ENCODE measurements at places on chromosomes 2 and 18.
A peak's percentile ranks its signal among the peaks of the same experiment; 100 is the strongest.

GRCh38 chr2:36464006-36464721 is 108.6 kb downstream of the CRIM1 start:
- DNase-seq = no peak

DNA sequence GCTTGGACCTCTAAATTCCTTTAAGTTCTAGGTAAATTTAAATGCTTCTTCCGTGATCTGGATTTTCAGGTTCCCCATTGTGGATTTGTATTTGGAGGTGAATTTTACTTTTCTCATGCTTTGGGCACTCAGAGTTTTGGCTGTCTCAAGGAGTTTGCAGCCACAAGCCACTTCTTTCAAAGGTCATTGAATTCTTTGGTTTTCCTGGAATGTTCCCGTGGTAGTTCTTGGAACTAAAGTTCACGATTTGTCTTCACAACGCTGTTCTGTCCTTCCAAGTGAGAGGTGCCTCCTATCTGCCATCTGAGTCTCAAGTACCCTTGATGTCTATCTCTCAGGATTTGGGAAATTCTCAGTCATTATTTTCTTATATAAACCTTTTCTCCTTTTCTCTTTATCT is 1438.7 kb upstream of the ZEB2 start:
- no peak for DNase-seq

DNA sequence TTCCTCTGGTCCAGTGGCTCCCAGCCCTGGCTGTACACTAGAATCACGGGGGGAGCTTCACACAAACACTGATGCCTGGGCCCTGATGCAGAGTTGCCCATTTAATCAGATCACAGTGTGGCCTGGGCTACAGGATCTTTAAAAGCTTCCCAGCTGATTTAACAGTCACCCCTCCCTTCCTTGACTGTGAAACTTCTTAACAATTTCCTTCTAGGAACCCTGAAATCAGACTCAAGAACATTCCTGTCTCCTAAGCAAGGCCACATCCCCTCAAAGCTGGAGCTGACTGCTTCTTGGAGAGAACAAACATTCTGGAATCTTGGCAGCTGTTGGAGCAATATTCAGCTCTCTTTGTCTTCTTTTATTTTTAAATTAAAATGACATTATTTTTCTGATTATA is 88.7 kb downstream of the ADD2 start:
- no peak for DNase-seq

DNA sequence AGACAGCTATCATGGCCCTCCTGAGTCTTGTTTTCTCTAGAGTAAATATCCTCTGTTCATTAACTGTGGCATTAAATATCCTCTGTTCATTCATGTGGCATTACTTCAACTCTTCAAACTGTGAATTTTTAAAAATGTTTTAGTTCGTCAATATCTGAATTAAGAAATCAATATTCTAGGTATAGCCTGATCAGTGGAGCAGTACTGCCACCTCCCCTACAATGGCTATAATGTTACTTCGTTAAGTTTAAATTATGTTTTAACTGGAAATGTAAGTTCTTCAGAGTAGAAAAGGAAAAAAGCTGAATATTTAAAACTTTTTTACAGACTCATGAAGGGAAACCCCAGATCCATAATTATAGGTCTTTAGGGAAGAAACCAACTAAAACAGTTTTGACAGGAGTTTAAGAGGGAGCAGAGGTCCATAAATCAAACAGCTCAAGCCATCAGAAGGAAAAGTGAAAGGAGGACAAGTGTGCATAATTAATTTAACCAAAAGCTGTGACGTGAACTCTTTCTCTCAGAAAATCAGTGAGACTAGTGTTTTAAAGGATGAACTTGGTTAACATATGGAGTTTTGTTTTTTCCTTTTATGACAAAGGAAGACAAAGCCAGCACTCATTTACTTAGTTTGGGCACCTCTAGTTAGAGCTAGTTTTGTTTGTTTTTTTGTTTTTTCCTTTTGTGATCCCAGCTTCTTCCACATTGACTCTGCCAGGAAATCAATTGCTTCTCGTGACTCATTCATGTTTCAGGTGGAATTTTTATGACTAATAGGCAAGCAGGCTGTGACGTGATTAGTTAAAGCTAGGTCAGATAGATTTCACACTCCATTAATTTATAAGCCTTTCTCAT is 44.9 kb downstream of the RBBP8 start:
- no peak for DNase-seq

- DNase-seq = no peak
Measured at GRCh38 chr2:96913398-96914202, 43.7 kb upstream of the SEMA4C start.

- no peak for DNase-seq
Measured at GRCh38 chr2:71934595-71935261, 212.9 kb downstream of the CYP26B1 start.

GRCh38 chr2:172282944-172283343 is 144.4 kb upstream of the ITGA6 start:
- DNase-seq = no peak

DNA sequence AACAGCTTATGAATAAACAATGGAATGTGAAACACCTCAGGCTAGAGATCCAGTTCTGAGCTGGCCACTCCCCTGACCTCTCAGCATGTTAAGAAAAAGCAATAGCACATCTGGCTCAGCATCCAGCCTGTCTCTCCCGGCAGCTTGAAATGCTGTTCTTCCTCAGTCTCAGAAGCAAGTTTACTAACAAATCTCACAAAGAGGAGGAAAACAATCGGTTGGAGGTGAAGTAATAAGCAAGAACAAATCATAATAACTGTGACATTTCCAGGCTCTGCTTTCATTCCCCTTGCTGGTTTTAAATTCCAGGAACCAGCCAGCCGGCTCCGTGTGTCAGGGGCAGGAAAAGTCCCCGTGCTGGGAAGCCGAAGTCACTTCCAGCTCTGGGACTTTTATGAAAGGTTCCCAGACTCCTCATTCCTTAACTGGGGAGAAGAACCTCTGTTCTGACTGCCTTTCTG is 133.9 kb upstream of the ARL4C start:
- DNase-seq = no peak

- no peak for DNase-seq
Measured at GRCh38 chr2:27566628-27567027, 16.2 kb upstream of the ZNF512 start.

GRCh38 chr2:172928756-172929155 is 146.9 kb upstream of the MAP3K20 start:
- peak; percentile 6 for DNase-seq

- DNase-seq = peak; percentile 54
Measured at GRCh38 chr18:79988451-79989194, at the start of gene TXNL4A. TSS of gene TXNL4A (minus strand) at chr18:79988563. CDS start at chr18:79988392, 171 bp downstream.

- no peak for DNase-seq
Measured at GRCh38 chr2:3626812-3627499, 31.0 kb upstream of the ALLC start.

- no peak for DNase-seq
Measured at GRCh38 chr2:224885836-224886547, 156.3 kb downstream of the DOCK10 start.

DNA sequence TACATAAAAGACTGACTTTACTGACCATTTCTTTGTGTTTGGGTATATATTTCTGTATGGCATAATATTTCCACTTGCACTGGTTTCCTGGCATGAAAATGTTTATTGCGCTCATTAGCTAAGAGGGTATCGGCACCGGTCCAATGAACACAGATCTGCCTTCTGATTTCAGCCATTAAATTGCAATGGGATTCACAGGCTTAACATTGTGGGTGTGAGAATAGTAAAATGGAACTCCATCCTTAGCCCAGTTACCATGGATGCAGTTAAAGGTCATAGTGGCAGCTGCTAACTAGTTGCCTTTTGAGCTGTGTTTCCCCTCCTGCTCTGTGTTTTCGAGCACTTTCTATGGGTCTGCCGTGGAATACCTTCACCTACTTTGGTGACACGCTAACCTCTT is 352.6 kb upstream of the POU3F3 start:
- DNase-seq = no peak

DNA sequence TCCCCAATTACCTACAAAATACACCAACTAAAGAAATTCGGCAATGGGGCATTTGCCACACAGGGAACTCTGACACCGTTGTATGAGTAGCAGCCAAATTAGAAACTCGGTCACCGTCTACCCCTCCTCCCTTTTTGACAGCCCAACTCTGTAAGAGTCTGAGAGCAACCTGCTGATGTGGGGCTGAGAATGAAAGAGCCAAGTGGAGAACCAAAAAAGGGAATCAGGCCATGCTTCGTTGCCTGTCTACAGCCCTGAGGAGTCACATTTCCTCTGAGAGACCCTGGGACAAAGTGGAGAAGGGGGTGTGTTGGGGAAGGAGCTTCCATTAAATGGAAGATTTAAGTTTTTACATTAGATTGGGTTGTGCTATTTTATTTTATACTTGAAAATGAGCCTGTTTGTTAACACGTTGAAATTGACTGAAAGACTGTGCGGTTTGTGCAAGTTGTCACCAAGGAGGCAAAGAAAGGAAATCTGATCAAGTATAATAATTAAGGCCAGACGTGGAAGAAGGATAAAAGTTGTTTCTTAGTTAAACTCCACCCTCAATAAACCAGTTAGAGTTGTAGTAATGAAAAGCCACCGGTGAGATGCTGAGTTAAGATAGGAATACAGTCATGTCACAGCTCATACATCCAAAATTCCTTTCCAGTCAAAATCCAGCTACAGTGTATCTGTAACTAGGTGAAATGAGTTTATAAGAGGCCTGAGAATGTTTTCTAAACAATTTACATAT is 131.7 kb upstream of the CREB1 start:
- no peak for DNase-seq

DNA sequence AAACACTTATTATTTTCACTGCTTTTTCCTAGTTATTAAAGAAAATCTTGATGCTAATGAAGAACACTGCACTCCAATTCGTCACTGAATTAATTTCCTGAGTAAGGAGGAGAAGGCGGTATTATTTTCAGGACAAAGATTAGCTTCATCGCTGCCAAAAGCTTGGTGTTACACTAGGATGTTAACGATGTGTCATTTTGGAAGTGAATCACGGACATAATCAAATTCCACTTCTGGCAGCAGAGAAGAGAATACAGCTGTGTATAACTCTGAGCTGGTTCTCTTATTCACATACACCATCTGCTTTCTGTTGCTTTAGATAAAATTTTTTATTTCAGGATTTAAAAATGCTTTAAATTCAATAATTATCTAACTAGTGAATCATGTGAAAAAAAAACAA is 74.1 kb downstream of the SCG2 start:
- DNase-seq = no peak

GRCh38 chr2:143604566-143604959 is 475.3 kb downstream of the ARHGAP15 start:
- DNase-seq = no peak

- DNase-seq = peak; percentile 65
Measured at GRCh38 chr2:31170071-31170698, 31.9 kb upstream of the GALNT14 start.

DNA sequence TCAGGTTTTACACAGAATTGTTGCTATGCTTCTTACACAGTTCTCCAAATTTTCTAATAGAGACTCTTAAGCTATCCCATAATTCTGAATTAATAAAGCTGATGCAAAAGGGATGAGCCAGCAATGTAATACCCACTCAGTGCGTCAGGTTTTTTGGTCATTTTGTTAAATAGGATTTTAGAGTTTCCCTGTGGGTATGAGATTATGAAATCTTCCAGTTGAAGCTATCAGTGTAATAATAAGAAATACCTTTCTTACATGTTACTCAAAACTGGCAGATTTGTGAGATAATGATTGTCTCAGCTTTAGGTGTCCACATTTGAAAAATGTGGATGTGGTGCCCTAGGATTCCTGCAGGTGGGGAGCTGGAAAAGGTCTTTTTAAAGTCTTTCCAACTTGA is 44.5 kb downstream of the SOCS6 start:
- DNase-seq = no peak

- DNase-seq = no peak
Measured at GRCh38 chr2:217337771-217338170, 477.9 kb upstream of the TNP1 start.

DNA sequence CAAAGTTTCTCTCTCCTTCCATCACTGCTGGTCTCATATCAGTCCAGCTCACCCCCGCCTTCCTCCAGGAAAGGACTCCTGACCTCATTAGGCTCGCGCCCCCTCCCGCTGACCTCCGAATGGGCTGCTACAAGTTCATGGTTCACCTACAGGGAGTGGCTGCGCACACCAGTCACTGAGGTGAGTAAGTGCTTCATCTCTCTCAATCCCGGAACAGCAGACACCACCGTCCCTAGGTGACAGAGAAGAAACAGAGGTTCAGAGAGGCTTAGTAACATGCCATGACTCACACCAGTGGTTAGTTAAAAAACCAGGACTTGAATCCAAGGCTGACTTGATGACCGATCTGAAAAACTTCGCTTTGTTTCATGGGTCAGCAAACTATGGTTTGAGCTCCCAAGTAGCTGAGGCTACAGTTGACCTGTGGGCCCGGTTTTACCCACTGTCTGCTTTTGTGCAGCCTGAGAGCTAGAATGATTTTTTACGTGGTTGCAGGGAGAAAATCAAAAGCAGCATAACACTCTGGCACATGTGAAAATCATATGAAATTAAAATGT is 42.0 kb downstream of the ZFP36L2 start:
- DNase-seq = no peak

GRCh38 chr18:25503567-25504081 is 151.7 kb upstream of the ZNF521 start:
- peak; percentile 20 for DNase-seq

- DNase-seq = no peak
Measured at GRCh38 chr2:197286805-197287595, 23.6 kb downstream of the ANKRD44 start.

DNA sequence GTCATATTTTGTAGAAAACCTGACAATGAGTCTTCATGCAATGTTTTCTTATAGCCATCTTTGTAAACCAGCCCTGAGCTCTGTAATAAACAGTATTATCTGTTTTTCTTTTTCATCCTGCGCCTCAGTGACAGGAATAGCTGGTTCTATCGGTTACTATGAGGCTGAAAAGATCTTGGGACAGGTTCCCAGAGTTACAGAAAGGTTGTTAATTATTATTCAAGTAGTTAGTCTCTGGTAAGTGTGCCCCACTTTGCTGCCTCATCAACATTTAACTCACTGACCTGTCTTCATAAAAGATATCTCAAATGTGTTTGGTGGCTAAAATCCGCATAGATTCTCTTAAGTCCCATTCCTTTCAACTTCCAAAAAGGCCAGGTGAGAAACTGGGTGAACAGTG is 18.6 kb downstream of the ACAA2 start:
- no peak for DNase-seq

Measured in NCI-H1694 treated with DMSO at 0.1 percent for 48 hours (cell line).